ENCODE measurements at places on chromosomes 5 and 9.

GRCh38 chr5:39106322-39106721 lies 32.1 kb upstream of the RICTOR start:
- no peak for DNase-seq

DNA sequence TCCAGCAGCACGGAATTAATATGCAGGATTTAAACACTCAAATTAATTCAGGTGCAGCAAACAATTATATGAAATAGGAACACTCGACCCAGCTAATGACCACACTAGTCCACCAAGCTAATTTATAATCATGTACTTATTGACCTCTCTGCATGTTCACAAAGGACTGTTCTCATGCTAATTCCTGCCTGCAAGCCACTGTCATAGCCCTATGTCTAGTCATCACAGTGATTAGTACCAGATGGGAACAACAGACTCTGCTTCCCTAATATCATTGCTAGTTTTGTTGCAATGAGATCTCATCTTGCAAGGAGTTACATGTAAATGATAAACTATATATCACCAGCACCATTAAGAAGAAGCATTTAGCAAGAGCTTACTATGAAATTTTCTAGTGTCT lies 553.0 kb upstream of the GRAMD2B start:
- DNase-seq = no peak

- DNase-seq = no peak
These were observed 69.8 kb downstream of the KDM4C start for GRCh38 chr9:6827439-6828145.

DNA sequence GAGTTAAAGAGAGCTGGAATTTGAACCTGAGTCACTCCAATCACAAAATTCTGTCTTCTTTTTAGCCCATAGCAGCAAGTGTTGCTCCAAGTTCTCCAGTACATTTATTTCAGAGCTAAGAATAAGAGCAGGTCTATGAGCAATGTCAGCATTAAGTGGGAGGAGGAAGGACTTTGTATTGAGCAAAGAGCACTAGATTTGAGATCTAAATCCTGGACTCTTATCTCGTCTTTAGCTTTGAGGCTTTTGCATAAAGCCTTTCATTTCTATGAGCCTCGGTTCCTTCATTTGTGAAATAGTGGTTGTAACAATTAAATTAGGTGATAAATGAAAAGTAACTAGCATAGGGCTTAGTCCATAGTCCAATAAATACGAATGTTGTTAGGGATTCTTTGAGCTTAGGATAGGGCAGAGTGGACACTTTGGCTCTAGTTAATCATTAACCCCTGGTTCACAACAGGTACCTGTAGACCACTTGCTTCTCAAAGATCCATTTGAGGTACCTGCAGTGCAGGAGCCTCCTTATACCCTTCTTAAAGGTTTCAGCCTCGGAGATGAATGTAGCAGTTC lies 464.1 kb upstream of the KLF4 start:
- no peak for DNase-seq

- no peak for DNase-seq
These were observed 630.9 kb downstream of the IRX1 start for GRCh38 chr5:4226565-4226964.

GRCh38 chr5:172905346-172906140 lies 53.7 kb upstream of the RPL26L1 start:
- no peak for DNase-seq

DNA sequence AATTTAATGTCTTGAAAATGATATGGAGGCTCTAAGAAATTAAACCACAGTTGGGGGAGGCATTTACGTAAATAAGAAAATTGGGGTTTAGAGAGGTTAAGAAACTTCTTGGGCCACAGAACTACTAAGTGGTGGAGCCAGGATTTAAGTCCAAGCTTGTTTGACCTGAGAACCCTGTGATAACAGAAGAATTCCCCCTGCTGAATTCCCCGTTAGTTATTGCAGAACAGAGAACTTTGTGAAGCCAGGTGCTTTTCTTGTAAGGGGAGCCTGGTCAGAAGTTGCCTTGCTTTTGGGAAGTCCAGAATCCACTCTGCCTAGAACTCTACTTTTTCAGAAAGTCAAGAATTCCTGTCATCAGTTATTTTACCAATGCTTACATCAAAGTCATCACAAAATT lies 309.3 kb upstream of the SEMA6A start:
- DNase-seq = no peak

All from left lung (tissue), 14 donors.